ENCODE measurements at places on chromosomes 4 and X.

DNA sequence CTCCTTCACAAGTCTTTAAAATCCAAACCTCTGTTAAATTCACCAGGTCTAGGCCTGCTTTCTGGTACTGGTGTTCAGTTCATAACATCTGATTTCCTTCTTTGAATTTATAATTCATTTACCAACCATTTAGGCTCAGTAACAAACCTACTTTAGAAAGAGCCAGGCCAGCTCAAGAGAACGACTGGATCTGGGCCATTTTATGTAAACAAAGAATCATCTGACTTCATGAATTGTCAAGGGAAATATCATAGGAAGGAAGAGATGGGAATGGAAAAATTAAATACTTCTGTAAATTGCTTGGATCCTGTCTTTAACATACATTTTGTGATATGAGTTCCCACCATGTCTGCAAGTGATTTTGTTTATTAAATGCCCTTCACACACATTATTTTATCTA is 36.5 kb downstream of the DCHS2 start:
- DNase-seq, result no peak

DNA sequence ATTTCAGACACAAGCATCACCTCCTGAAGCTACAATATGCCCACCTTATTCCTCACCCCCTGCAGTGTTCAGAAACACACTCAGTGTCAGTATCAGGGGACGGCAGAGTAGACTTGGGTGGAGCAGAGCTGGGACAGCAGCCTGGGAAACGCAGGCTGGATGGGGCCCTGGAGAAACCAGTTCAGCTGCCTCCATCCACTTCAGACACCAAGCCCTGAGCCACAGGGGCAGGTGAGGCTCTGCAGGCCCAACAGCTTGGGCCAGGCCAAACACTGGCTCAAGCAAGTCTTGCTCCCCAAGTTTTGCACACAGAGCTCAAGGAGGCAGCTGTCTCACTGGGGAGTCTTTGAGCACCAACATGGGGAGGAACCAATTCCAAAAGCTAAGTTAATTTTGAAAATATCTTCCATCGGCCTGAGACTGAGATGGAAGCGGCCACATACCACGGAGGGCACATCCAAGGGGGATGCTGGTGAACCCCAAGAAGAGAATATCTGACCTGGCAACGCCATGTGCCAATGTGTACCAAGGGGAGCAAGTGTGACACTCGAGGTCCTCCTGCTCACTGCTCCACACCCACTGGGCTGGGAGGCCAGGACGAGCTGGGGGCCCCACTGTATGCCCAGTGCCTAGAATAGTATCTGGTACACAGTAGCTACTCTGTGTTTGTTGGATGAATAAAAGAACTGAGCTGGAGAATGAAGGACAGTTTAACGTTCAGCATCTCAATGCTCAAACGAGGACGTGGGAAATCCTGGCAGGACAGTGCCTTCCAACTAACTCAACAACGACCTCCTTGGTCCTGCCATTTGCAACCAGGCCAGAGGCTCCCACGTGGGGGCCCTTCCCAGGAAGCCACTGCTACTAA is 45.6 kb downstream of the PPP2R2C start:
- DNase-seq, result peak; percentile 59

DNA sequence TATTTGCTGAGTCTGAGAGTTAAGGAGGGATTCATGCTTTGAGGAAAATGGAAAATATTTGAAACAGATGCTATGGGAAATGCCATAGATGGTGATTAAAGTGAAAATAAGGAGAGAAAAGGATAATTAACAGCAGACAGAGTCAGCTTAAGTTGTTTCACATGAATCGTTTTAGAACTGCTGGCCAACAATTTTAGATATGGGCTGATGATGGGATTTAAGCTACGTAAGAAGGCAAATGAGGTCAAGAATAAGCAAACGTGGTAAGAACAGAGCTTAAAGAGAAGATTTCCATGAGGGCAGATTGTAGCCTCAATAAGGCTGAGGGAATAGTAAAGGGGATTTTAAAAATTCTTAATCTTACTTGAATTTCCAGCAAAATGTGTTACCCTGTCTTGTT is 77.9 kb downstream of the MFAP3L start:
- no peak for DNase-seq

- DNase-seq, result no peak
Measured at GRCh38 chrX:9728261-9728660, 37.4 kb downstream of the GPR143 start.

- no peak for DNase-seq
Measured at GRCh38 chrX:97494756-97495372, 611.2 kb downstream of the RPA4 start.

- peak; percentile 51 for DNase-seq
Measured at GRCh38 chr4:6621556-6621927, 18.9 kb upstream of the MRFAP1 start.

All from spleen (tissue), 13 donors.